ENCODE measurements at places on chromosomes 7 and 10.

DNA sequence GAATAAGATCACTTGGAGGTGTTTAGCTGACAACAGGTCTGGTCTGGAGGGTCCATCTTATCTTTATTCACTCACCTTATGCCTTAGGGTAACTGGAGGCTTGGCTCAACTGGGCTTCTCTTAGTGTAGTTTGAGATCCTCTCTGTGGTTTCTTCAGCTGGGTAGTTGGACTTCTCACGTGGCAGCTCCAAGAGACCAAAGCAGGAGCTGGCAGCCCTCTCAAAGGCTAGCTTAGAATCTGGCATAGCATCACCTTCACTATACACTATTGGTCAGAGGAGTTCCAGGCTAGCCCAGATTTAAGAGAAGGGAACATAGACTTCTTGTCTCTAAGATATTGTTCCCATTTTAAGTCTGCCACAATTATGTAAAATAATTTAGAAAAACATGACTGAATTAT is 16.4 kb downstream of the ADK start:
- no peak for DNase-seq

GRCh38 chr7:152556013-152556755 is 119.8 kb downstream of the XRCC2 start:
- no peak for DNase-seq

GRCh38 chr10:124332426-124332825 is 86.3 kb downstream of the OAT start:
- no peak for DNase-seq

- DNase-seq, result no peak
Measured at GRCh38 chr7:47291461-47292081, 290.3 kb downstream of the TNS3 start.

DNA sequence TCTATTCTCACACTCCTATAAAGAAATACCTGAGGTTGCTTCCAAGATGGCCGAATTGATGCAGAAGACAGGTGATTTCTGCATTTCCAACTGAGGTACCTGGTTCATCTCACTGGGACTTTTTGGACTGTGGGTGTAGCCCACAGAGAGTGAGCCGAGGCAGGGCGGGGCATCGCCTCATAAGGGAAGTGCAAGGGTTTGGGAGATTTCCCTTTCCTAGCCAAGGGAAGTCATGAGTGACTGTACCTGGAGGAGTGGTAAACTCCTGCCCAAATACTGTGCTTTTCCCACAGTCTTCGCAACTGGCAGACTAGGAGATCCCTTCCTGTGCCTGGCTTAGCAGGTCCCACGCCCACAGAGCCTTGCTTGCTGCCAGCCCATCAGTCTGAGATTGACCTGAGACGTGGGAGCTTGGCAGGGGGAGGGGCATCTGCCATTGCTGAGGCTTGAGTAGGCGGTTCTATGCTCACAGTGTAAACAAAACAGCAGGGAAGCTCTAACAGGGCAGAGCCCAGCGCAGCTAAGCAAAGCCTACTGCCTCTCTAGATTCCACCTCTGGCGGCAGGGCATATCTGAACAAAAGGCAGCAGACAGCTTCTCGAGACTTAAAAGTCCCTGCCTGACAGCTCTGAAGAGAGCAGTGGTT is 152.2 kb downstream of the ARL4A start:
- DNase-seq, result no peak

- peak; percentile 8 for DNase-seq
Measured at GRCh38 chr10:31320550-31321211, 1.7 kb downstream of the ZEB1 start.

DNA sequence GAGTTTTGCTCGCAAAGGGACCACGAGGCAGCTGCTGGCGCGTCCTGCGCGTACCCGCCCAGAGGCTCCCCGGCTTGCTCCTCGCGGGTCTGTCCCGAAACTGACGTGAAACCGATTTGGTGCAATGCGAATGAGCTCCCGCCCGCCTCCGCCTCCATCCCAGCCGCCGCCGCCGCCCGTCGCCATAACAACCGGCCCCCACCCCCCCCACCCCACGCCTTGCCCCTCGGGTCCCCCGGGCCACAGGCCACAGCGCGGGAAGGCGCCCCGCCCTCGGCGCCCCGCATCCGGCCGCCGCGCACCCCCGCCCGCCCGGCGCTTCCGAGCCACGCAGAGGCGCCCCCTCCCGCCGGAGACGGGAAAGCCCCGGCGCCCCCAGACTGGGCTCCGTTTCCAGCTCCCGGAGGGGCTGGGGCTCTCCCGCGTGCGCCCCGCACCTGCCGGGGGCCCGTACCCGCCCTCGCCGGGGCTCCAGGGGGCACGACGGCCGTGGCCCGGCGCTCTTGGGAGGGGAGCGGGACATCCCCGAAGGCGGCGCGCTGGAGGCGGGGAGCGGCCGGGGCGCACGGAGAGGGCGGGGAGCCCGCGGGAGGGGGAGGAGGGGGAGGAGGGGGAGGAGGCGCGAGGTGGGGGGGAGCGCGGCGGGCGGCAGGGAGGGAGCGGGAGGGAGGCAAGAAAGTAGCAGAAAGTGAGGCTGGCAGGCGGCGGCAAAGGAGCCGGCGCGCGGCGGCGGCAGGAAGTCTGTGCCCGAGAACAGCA is at the start of gene CAMK1D:
TSS of gene CAMK1D (plus strand) at position 678 of the 759 bp plus-strand sequence.
- peak; percentile 94 for DNase-seq

DNA sequence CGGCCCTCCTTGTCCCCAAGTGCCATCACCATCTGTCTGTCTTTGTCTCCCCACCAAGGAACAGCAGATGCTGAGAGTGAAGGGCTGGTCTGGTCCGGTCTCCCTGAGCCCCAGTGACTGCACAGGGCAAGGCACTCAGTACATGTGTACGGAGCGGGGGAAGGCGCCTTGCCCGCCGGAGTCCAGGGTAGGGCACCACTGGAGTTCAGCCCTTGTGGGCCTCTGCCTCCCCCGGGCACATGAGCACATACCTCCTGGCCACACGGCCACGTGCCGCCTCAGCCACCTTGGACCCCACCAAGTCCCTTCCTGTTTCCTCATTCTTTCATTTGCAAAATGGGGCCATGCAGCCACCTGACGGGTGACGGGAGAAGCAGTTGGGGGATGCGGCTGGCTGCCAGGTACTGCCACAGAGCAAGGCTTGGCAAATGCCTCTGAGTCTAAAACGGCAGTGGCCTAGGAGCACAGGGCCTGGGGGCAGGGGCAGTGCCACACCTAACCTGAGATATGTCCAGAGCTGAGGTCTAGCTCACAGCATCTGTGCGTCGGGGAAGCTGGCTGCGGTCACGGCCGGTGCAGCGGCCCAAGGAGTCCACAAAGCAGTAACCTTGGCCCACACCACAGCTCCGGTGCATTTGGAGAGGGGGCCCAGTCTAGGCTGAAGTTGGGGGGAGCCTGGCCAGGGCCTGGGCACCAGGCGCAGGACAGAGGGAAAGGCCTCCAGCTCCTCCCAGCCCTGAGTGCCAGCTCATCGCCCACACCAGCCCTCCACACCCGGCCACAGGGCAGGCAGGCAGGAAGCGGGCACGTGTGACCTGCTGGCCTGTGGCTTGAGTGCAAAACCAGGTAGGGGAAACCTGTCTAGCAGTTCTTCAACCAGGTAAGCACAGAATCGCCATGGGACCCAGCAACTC is 5.2 kb downstream of the ADAP1 start:
- no peak for DNase-seq

Measured in CD4-positive, alpha-beta T cell treated with Interleukin-2 at 100 ng/mL for 4 hours (primary cell).